ENCODE measurements at places on chromosomes 16 and 17.
A peak's percentile ranks its signal among the peaks of the same experiment; 100 is the strongest.

DNA sequence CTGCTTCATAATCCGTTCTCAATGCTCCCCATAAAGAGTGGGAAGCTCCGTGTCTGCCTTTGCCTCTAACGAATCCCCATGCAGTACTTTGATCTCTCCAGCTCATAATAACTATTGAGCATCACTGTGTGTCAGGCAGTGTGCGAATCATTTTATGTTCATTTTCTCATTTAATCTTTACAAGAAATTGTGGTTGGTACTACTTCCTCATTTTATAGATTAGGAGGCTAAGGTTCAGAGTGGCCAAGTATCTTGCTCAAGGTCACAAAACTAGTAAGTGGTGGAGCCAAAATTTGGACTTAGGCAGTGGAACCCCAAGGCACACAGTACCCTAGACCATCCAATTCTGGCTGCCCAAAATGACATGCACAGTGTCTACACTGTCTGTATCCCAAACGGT lies 44.8 kb downstream of the ABCC12 start:
- no peak for DNase-seq

DNA sequence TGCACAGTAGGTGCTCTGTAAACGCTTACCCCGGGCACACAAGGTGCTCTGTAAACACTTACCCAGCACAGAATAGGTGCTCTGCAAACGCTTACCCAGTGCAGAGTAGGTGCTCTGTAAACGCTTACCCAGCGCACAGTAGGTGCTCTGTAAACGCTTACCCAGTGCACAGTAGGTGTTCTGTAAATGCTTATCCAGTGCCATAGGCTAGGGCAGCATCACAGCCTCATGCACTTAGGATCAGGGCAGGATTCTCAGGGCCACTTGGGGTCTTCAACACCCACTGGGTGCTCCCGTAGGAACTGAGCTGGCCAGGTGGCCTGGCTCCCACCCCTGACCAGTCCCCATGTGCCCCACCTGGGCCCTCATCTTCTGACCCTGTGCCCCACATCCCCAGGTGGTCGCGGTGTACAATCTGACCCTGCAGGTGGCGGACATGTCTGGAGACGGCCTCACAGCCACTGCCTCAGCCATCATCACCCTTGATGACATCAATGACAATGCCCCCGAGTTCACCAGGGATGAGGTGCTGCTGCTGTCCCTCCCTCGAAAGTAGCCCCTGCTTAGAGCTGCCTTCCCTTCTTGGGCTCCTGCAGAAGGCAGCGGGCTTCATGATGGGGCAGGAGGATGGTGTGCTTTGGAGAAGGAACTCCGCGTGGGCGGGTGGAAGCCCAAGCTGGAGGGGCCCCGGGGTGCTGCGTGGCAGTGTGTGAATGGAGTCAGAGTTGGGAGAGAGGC lies 13.1 kb downstream of the SLC22A31 start:
- DNase-seq: no peak

DNA sequence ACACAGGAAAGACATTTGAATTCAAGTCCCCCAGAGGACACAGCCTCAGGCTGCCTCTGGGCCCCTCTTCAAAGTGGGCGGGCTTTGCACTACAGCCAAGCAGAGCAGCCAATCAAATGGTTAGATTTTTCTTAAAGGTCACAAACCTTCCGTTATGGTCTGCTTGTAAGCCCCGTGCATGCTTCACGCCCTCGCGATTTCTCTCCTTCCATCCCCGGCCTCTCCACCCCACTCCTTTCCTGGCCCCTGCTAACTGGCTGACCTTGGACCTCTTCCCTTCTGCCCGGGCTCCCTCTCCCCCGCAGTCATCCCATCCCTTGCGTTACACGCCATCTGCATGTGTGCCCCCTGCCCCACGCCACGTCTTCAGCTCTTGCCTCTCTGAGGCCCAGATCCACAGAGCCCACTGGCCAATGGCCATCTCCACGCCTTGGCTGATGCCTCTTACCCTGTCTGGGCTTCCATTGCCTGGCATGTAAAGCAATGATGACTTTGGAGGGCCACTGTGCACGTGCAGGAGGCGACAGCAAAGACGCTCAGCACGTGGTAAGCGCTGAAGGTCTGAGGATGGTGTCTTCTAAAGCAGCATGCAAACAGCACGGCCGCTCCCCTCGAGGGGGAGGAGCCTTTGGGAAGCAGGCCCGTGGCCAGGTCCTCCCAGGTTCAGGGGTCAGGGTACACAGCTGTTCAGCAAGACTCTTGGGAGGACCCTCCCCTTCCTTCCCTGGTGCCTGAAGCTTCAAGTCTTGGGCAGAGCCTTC lies 86.8 kb downstream of the ZDHHC7 start:
- no peak for DNase-seq

DNA sequence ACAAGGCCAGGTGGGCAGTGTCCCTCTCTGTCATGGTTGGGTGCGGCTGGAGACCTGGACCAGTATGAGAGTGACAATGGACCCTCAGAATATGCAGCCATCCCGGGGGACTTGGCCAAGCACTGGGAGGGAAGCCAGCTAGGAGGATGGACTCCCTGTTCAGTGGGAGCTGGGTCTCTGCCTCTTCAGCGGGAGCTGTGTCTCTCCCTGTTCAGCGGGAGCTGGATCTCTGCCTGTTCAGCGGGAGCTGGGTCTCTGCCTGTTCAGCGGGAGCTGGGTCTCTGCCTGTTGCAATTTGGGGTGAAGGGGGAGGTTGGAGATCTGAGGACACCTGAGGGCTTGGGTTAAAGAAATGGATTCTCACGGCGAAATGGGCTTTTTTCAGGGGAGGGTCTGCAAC lies 3.8 kb upstream of the PRSS33 start:
- DNase-seq: no peak

DNA sequence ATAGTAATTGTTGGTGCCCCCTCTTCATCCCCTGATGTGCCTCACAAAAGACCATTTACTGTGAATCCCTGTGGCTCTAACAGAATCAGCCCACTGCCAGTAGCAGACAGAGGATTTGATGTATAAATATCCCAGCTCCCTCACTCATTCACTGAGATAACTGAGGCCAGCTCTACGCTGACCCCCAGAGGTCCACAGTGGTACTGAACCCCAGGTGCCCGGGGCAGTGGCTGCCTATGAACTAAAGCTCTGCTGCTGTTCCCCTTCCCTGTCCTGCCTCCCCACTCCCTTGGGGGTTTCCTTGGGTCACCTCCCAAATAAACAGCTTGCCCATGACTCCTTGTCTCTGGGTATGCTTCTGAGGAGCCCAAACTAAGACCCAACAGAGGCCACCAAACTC lies 295.8 kb downstream of the FOXL1 start:
- DNase-seq: no peak

DNA sequence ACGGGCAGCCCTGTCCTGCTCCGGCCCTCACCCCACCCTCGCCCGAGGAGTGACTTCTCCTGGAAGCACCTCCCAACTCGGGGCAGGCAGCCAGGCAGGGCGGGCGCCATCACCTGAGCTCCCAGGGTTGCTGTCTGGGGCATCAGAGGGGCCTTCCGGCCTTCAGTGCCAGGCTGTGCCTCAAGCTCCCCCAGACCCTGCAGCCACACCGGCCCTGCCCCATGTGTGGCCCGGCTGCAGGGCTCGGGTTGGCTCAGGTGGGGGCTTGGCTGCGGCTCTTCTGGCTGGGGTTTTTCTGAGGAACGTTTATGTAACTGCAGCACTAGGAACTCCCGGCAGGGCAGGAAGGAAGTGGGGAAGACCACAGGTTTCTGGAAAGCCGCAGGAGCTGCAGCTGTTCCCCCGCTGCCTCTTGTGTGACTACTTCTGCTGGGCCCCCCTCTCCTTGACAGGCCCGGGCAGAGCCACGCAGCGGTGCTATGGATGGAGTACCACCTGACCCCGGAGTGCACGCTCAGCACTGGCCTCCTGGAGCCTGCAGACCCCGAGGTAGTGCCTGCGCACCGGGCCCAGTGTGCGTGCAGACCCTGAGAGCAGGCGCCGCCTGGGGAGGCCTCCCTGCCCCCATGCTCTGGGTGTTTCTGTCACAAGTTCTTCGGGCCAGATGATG lies 45.6 kb downstream of the PRMT7 start:
- DNase-seq: no peak

- DNase-seq: no peak
These were observed 19.7 kb upstream of the CBX2 start for GRCh38 chr17:79758271-79758670.

GRCh38 chr17:57410169-57410568 lies 153.8 kb downstream of the MSI2 start:
- DNase-seq: no peak

- DNase-seq: peak; percentile 17
These were observed 219.2 kb downstream of the RBFOX3 start for GRCh38 chr17:79391376-79392233.

DNA sequence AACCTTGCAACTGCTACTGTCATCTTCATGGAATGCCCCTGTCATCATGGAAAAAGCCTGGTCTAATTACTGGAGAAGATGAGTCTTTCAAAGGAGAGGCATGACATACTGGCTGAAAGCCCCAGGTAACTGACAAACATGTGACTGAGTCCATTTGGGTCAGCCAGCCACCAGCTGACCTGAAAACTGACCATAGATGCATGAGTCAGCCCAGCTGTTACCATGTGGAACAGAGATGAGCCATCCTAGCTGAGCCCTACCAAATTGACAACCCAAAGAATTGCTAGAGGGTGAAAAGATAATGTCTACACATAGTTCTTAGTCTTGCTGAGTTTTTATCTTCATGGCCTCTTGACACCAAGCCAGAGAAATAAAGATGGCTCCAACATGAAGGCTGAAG lies 311.8 kb downstream of the UTP18 start:
- DNase-seq: no peak

Data from fibroblast of skin of left quadriceps (primary cell).